Stimulated activated CD8-positive, alpha-beta memory T cell treated with anti-CD3 and anti-CD28 coated beads, Interleukin-4, amount 100 ng/mL, for 4 hours (primary cell): ENCODE measurements at places on chromosomes 2 and 18.

DNA sequence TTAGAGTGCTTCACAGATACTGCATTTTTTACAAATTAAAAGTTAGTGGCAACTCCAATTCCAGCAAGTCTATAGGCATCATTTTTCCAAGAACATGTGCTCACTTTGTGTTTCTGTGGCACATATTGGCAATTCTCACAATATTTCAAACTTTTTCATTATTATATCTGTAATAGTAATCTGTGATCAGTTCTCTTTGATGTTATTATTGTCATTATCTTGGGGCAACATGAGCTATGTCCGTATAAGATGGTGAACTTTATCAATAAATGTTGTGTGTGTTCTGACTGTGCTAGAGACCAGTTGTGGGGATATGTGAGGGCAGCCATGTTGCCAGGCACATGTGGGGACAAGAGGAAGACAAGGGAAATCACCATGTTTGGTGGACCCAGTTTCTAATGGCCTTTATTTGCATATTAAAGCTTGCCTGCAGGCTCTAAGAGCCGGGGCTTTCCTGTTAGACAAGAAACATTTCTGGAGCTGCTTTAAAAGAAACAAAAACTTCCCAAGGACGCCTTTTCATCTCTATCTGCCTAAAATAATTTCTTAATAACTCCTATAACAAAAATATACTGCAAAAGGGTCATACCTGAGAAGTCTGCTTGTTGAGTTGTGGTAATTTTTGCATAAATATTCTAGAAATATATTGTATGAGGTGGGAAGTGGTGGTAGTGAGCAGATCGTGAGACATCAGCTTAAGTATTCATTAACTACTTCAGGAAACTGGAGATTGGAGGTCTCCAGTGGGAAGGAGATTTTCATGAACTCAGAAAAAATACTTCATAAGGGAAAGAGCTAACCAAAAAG lies 37.2 kb downstream of the KYNU start:
- DNase-seq: no peak

DNA sequence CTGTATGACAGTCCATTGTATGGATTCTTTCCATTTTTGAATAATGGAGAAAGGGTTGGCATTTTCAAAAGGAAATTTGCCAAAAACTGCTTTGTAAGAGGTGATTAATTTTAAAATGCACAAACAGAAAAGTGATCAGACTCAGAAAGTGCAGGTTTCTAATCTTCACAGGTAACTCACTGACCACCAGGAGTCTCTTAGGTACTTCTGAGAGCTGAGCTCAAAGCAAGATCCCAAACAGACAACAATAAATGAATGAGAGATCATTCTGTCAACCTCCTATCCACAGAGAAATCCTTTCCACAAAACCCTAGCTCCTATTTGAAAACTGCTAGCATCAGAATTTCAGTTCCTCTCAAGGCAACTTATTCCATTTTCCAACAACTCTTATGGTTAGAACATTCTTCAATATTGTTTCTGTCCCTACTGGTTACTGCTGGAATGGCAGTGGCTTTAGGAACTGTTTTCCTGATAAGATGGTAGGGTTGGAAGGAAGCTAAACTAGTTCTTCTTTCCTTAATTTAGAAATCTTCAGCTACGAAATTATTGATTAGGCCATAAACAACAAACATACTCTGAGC lies 20.6 kb upstream of the HAAO start:
- DNase-seq: no peak

DNA sequence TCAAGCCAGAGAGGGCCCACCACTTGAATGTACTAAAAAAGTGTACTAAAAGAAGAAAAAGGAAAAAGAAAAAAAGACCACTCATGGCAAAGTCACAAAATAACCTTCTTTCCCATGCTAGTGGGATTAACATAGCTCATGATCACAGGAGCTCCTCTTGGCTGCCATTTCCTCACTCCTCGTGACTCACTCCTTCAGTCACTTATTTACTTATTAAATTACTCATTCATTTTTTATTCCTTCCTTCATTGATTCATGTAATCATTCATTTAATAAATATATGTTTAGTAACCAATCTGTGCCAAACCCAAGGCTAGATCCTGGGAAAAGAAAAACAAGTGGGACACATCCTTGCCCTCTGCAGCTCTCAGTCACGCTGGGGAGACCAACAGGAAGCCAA lies 300.5 kb downstream of the INSIG2 start:
- no peak for DNase-seq

- DNase-seq: no peak
These were observed 32.3 kb upstream of the TMEM247 start for GRCh38 chr2:46446871-46447568.

DNA sequence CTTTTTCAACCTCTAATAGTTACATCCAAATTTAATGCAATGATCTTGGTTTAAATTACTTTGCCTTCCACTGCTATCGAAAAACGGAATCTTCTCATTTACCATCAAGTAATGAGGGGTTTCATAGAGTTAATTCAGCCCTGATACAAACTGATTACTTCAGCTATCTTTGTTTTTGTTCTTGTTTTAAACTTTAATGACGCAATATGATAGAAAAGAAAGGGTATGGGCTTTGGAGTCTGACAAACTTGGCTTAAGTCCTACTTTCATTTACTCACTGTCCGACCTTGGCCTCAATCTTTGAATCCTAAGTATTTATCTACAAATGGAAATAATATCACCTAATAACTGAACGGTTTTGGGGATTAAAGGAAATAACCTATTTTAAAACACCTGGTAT lies 16.1 kb downstream of the ADAM17 start:
- DNase-seq: no peak

GRCh38 chr2:150076281-150076680 lies 411.2 kb downstream of the RND3 start:
- no peak for DNase-seq

DNA sequence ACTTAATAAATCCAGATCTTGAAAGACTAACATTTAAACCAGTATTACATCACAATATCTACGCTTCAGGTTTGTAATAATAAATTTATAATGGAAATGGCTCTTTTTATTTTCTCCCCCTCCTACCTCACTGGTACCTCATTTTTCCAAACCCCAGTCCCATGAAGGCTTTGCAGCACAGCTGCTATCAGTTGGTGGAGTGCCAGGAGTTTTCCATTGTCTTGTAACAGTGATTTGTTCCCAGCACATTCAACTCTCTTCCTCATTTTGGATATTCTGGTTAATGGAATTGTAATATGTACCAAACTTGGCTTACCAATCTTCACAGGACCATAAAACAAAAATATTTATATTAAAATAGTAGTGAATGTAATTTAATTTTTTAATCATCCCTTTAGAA lies 91.2 kb downstream of the VRK2 start:
- no peak for DNase-seq

DNA sequence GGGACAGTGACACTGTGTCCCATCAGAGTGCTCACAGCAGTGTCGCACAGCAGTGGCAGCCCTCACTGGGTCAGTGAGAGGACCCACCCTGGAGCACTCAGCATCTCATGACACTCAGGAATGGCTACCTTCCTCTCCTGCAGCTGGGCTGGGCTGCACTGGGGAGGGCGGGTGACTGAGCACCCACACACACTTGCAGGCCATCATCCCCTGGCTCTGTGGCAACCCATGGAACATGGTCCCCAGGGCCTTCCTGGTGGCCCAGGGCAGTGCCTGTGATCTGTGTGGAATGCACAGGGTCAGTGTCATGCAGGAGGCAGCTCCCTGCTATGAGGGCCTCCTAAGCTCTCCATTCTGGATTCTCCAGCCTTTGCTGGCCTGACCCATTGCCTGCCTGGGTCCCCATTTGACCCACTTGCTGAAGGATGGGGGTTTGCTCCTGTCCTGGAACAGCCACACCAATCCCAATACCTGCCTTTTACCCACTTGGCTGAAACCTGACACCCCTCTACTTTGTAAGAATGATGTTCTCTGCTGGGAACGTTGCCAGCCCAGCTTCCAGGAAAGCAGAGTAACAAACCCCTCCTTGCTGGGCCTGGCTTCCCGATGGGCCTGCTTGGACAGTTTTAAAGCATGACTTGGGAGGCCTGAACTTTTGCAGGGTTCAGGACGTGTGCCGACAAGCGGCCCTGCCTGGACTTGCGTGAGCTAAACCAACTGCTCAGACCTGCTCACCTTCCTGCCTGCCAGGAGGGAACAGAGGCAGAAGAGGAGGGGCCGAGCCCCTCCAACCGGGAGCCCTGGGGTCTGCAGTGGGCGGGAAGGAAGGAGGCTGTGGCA lies 13.7 kb downstream of the HS6ST1 start:
- no peak for DNase-seq

GRCh38 chr2:180002198-180002770 lies 4.8 kb downstream of the CWC22 start:
- DNase-seq: no peak

DNA sequence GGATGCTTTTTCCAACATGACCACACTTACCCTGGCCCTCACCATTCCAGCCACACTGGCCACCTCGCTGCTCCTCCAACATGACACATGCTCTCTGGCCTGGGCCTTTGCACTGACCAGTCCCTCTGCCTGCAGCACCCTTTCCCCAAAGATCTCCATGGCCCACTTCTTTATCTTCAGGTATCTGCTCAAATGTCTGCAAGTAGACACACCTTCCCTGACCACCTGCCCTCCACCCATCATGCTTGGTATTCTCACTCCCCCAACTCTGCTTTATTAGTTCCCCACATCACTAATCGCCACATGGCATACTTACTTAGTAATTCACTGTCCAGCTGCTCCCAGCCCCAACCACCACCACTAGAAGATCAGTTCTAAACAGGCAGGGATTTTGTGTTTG lies 214.2 kb downstream of the BCL11A start:
- DNase-seq: no peak

- no peak for DNase-seq
These were observed 33.4 kb downstream of the XRCC5 start for GRCh38 chr2:216142540-216142939.

- no peak for DNase-seq
These were observed 72.6 kb downstream of the ZNF532 start for GRCh38 chr18:58937071-58937886.

- no peak for DNase-seq
These were observed 80.3 kb upstream of the SESTD1 start for GRCh38 chr2:179344970-179345369.

- no peak for DNase-seq
These were observed 115.5 kb upstream of the SP3 start for GRCh38 chr2:174080672-174081121.

- DNase-seq: no peak
These were observed 771.7 kb downstream of the ADCYAP1 start for GRCh38 chr18:1676387-1676786.

GRCh38 chr2:197782126-197782525 lies 3.0 kb downstream of the BOLL start:
- DNase-seq: no peak

DNA sequence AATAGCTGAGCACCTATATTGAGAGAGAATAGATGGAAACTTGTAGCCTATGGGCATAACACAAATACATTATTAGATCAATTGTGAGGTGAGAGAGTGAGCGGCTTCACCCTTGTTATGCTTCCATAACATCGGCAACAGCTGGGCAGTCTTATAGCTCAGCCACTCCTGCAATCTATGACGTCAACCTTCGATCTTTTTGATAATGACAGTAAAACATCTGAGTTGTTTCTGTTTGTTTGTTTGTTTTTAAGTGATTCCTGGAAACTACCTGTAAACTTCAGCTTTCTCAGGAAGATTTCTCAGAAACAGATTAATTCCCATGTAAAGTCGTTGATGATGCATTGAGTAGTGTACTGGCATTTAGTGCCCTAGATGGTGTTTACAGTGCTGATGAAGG lies 90.0 kb downstream of the DSEL start:
- no peak for DNase-seq

GRCh38 chr18:69567813-69568488 lies 167.3 kb downstream of the DOK6 start:
- DNase-seq: no peak

- no peak for DNase-seq
These were observed 8.2 kb upstream of the GBX2 start for GRCh38 chr2:236176417-236176816.

- DNase-seq: no peak
These were observed 36.5 kb upstream of the ZFP36L2 start for GRCh38 chr2:43262951-43263350.

DNA sequence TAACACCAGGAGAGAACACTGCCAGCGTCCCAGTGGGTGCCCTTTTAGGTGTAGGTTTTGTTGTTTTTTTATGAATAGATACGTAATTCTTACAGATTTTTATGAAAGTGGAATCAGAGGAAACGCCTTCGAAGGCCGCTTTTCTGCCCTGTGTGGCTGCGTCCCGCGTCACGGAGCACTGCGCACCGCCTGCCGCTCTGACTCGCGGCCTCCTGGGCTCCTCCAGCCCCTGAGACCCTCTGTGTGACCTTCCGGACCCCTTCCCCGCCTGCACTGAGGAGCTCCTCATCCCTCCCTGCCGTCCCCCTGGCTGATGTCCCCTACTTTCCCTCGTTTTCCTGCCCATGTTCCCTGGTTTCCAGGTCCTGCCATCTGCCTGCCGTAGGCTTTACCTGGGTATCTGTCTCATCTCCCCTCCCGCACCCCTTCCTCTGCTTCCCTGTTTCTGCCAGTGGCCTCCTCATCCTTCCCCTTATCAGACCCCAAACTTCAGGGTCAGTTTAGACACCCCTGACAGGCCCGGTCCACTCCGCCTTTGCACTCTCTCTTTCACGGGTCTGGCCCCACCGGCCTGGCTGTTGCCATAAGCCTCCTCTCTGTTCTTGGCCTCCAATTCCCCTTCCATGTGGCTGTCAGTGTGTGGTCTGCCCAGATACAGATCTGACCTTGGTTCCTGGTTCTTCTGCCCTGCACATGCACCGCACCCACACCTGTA lies 32.7 kb downstream of the PDIA6 start:
- no peak for DNase-seq

GRCh38 chr2:177740700-177741099 lies 331.9 kb downstream of the PDE11A start:
- DNase-seq: no peak

- no peak for DNase-seq
These were observed 8.2 kb upstream of the CCDC195 start for GRCh38 chr2:224724331-224724730.
